ENCODE measurements at places on chromosomes 12 and 14.

- DNase-seq: no peak
Measured at GRCh38 chr14:77557391-77557790, 58.8 kb upstream of the ISM2 start.

DNA sequence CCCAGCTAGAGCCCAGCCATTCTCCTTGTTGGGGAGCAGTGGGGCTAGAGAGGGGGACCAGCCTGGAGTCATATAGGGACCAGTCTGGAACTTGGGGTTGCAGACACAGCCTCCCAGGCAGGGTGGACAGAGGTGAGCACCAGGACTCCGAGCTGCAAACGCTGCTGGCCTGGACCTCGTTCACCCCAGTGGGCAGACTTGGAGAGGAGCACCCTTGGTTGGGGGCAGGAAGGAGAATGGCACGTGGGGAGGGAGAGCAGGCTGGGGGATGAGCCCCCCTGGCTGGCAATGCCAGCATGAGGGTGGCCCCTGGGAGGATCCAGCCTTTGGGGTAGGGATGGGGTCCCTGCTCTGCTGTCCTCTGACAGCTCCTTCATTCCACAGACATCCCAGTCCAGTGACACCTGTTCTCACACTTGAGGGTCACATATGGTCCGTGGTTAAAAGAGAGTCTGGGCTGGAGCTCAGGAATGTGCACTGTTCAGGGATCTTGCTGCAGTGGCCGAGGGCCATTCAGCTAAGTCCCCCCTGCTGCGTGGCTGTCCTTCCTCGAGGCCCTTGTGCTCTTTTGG lies 2.8 kb downstream of the LBHD2 start:
- no peak for DNase-seq

GRCh38 chr12:125402874-125403789 lies 337.9 kb downstream of the AACS start:
- no peak for DNase-seq

DNA sequence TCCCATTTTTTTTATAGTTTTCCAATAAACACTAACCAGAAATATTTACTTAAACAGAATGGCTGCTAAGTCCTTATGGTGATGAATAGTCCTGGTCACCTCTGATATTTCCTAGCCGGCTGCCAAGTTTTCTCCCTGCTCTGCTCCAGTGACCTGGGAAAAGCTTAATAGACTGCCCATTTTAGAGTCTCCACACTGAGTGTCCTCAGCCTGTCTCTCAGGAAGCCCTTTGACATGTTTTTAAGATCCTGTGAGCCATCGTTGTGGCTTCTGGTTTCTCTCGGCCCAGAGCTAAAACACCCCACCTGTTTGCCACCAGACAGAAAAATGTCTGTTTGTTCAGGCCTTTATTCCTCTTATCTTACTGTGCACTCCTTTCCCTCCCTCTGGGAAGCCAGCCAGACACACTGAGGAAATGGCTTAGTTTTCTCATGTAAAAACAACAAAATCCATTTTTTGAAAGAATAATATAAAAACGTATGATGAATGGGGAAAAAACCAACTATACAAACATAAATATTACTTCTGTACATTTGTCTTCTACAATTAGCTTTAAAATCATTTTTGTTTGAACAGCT lies 25.4 kb upstream of the ALDH2 start:
- DNase-seq: no peak

DNA sequence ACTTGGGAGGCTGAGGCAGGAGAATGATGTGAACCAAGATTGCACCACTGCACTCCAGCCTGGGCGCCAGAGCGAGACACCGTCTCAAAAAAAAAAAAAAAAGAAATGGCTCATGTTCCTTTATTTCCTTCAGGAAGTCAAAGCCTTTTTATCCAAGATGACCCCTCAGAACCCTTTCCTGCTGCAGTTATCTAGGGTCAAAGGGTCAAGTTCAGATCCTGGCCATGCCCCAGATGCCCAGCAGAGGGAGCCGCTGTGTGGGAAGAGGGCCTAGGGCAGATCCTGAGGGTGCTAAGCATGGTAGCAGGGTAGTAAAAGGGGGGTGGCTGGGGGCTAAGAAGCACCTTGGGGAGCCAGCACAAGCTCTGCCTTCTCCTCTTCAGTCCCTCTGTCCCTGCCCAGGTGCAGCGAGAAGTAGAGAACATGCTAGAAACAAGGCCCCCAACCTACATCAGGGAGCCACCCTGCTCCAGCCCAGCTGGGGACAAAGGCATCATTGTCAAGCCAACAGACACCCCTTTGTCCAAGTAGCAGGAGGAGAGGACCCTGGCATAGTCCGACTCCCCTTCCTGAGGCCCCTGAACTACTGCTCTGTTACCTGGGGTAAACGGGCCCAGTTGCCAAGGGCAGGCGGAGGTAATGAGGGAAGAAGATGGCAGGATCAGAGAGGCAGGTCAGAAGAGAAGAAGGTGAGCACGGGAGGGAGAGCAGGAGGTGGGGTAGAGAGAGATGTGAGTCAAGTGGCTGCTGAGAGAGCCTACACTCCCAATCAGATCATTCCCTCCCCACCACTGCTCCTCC lies 6.5 kb downstream of the NFE2 start:
- DNase-seq: peak; percentile 73

DNA sequence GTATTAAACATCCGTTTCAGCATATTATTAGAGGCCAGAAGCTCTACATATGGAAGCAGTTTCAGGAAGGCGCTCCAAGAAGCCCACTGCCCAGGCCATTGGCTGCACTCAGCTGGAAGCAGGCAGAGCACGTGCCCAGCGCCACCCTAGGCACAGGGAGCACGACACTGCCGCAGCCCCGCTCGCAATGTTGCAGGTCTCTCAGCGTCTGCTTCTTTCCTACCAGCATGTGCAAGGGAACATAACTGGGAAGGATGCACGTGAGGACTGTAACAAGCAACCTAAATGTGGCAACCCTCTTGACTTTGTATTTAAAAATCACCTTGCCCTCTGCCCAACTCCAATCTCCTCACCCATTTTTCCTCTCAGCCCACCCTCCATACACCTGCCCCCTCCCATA lies 3.5 kb downstream of the TMEM132D start:
- no peak for DNase-seq

GRCh38 chr12:121793440-121793837 lies at the start of gene RHOF:
Gene RHOF (minus strand): TSS chr12:121793688. CDS start chr12:121793633, 55 bp downstream.
- peak; percentile 75 for DNase-seq

- peak; percentile 12 for DNase-seq
Measured at GRCh38 chr14:31127690-31128089, 79.9 kb downstream of the HECTD1 start.

GRCh38 chr12:49050507-49051372 lies 9.9 kb downstream of the KMT2D start:
- DNase-seq: no peak

DNA sequence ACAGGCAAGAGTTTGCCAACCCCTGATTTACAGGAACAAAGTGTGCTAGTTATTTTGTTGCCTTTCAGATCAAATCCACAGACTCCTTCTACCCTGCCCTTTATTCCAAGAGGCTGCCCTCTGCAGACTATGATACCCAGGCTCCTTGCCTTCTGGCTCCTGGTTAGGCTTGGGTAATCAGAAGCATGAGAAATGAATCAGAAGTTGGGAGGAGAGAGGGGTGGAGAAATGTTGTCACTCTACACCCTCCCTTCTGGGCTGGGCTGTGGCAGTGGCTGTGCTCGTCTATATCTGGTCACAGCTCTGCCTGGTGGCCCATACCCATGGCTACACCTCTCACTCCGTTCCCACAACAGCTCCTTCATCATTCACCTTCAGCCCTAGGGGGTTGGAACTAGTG lies 204.6 kb upstream of the PLXNC1 start:
- DNase-seq: no peak

- DNase-seq: no peak
Measured at GRCh38 chr12:40142001-40142744, 36.3 kb upstream of the SLC2A13 start.

- peak; percentile 44 for DNase-seq
Measured at GRCh38 chr12:124545508-124546418, 21.6 kb downstream of the NCOR2 start.

DNA sequence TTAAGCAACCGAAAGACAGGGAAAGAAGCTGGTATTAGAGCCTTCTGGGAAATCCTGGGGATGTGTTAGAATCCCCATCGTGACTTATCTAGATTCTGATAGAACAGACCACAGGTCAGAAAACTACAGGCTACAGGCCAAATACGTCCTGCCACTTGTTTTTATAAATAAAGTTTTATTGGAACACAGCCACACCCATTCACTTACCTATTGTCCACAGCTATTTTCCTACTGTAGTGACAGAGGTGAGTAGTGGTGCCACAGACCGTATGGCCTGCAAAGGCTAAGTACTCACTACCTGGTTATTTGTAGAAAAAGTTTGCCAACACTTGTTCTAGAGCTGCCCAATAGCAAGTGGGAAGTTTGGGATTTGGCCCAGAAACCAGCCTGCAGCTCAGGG lies 53.8 kb downstream of the HRK start:
- DNase-seq: no peak

DNA sequence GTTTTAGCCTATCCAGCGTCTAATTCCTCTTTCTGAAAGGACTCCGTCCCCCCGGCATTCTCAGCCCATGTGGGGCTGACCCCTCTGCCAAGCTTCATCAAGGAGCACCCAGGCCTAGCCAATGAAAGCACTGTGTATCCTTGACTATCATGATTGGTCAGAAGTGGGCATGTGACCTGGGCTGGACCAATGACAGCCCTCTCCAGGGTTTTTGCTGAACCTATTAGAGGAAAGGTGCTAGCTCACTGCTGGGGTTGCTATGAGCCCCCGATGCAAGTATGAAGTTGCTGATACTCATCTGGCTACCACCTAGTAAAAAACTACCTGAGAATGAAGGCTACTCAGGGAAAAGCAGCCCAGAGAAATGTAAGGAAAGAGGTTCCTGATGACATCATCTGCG lies 68.1 kb downstream of the LRRC74A start:
- DNase-seq: no peak

GRCh38 chr14:76259029-76259735 lies 107.5 kb downstream of the GPATCH2L start:
- no peak for DNase-seq

GRCh38 chr14:62796431-62796830 lies 248.8 kb downstream of the KCNH5 start:
- DNase-seq: no peak

- no peak for DNase-seq
Measured at GRCh38 chr12:26153421-26154154, 28.8 kb upstream of the BHLHE41 start.

- no peak for DNase-seq
Measured at GRCh38 chr12:67757651-67758050, 109.1 kb downstream of the DYRK2 start.

GRCh38 chr12:52331039-52331438 lies 9.8 kb upstream of the KRT83 start:
- no peak for DNase-seq

DNA sequence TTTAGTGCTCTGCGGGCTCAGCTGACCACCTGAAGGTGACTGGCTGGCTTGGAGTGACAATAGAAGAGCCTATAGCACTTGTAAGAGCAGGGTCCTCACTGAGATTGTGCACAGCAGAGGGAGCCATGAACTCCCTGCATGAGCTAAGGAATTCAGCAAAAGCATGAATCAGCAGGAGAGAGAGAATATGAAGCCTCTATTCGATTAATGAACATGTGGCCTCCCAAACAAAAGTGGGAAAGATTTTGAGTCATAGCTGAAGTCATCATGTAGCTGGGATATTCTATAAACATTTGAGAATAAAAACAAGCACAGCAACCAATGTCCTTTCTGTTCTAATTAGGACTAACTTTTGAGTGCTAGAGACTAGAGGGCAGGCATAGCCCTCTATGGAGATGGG lies 626.6 kb downstream of the DIO2 start:
- DNase-seq: no peak

DNA sequence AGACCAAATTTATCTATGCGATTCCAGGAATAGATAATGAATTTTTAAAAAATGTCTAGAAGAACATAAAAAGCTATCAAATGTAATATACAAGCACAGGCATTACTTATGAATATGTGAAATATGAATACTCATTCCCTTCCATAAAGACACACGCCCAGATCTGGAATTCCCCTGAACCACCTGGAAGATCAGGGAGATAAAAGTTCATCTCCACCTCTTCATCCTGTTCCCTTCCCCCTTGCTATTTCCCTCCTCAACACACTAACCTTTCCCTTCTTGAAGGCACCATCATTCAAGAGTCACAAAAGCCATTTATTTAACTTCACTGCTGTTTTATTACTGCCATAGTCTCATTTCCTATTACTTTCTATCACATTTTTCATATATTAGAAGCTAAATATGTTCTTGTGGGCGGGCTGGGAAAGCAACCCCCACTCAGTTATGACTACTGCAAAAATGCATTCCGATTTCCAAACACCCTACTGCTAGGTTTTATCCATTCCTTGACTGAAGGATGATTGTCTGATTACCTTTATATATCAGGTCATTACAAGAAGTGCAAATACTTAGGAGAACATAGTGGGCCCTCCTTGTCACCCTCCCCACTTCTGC lies 16.1 kb downstream of the FGD6 start:
- DNase-seq: no peak

DNA sequence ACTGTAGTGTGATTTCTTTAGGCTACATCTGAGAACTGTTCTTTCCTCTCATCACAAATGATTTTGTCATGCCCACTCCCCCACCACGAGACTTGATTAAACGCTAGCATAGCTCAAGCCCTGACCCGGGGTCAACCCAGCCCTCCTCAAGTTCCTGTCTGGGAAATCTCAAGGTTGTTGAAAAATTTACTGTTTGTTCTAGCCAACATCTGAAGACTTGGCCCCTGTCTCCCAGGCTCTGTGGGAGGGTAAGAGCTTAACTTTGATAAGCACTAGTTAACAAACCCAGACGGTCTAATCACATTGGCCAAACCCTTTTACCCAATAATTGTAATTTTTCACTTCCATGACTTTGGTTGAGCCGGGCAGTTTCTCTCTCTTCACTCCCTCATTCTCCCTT lies 86.2 kb upstream of the AMIGO2 start:
- no peak for DNase-seq

GRCh38 chr14:70330596-70330995 lies 28.9 kb downstream of the COX16 start:
- DNase-seq: no peak

GRCh38 chr14:37991027-37991426 lies 216.7 kb upstream of the SSTR1 start:
- no peak for DNase-seq

GRCh38 chr14:59424341-59425071 lies 40.7 kb downstream of the GPR135 start:
- no peak for DNase-seq

Measured in CD4-positive, alpha-beta T cell treated with Interleukin-17A for 4 hours (primary cell).